ENCODE measurements at places on chromosomes 1 and 21.

DNA sequence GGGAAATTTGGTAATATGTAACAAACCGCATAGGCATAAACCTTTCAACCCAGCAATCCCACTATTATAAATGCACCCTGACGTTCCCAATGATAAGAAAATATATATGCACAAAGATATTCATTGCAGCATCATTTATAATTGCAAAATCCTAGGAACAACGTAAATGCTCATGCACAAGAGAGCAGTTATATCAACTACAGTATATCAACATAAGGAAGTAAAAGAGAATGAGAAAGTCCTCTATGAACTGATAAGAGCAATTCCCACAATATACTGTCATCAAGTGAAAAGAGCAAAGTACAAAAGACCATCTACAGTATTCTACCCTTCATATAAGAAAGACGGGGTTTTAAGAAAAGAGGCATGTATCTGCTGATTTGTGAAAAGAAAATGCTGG is 229.9 kb downstream of the SLC45A1 start:
- no peak for DNase-seq

- no peak for DNase-seq
These were observed 14.6 kb downstream of the EPHX1 start for GRCh38 chr1:225824533-225824941.

DNA sequence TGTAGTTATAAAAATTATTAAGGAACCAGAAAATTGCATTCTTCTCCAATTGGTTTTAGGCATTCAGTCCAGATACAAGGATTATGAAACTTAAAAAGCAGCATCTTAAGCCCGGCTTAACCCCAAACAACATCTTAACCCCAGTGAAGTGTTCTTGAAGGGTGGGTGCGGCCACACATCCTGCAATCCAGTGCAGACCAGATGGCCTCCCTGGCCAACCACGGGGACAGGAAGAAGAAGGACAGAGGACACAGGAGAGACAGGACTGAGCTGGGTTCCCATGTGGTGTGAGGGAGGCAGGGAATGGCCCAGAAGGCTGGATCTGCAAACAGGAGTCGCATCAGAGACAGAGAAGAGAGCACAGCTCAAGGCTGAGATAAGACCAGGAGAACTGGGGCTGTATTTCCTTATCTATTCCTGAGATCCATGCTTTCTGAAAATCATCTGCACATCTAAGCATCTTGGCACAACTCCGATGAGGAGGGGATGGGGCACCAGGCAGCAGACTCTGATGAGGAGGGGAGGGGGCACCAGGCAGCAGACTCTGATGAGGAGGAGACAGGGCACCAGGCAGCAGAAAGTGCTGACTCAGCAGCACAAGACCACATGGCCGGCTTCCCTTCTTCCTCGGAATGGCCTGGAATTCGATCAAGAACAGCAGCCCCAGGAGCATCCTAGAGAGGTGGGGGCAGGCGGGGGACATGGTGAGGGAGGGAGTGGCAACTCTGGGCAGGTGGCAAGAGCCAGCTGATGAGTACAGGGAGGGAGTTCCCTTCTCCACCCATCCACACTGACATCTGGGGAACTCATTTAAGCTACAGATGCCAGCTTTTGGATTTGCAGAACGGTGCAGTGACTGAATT is 26.6 kb downstream of the ABCG1 start:
- no peak for DNase-seq

DNA sequence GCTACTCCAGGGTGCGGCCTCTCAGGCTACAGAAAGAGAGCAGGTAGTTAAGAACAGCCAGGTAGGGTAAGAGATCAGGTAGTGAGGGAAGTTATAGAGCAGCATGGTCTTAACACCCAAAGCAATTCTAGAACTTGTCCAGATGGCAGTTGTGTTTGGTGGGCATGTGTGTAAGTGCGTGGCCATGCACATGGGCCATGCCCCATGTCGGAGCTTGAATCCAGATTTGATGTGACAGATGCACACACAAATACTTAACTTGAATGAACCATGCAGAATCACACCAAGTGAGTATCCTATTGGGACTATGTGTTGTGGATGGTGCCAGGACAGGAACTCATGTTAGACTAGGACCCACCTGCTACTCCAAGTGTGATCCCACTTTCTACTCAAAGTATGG is 145.7 kb upstream of the HMGB4 start:
- DNase-seq, result no peak

DNA sequence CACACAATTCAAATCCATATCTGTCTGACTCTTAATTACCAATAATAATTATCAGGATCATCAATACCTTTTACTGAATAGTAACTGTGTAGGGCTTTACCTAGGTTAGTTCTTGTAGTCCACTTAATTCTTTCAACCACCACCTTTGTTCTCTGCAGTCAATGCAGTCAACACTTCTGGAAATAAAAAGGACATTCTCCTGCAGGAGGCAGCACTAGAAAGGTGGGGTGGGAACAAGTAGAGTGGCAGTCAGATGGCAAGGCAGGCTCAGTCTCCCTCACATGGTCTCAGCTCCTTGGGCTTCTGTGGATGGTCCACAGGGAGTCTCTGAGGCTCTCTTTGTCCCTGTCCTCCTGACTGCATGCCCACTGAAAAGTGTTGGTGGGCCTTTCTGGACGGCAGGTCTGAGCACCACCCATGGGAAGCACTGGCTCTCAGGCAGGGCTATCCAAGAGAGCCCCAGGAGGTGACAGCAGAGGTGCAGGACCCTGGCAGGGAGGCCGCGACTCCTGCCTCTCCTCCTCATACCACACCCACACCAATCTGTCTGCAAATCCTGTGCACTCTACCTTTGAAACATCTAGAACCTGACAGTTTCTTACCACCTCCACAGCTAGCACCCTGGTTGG is 237.3 kb downstream of the FOXD2 start:
- DNase-seq, result no peak
